ENCODE measurements at places on chromosomes 7 and 10. TPM values are rescaled to one million over a fixed set of nuclear protein-coding genes. Genes with fewer than 3 reads are reported as not detected.

GIGYF1 gene
- 49.9 TPM for total RNA-seq

ADAM12 gene
- 0.59 TPM for total RNA-seq

GRID2IP gene
- total RNA-seq: 0.49 TPM

MRPL43 gene
- total RNA-seq: 63.8 TPM

HTR5A gene
- not detected for total RNA-seq

TRIM8 gene
- 162 TPM for total RNA-seq

AEBP1 gene
- total RNA-seq: 93.2 TPM

BLNK gene
- 17.8 TPM for total RNA-seq

EGFR gene
- total RNA-seq: 93.5 TPM

RNF32 gene
- total RNA-seq: 2.6 TPM

STEAP1B gene
- total RNA-seq: 2.1 TPM

MYO1G gene
- 28.4 TPM for total RNA-seq

PIP gene
- total RNA-seq: 0.77 TPM

CCDC201 gene
- total RNA-seq: not detected

AASS gene
- total RNA-seq: 26.3 TPM

SLC18A2 gene
- total RNA-seq: 1.0 TPM

GRCh38 chr10:4138146-4138721 is 353.2 kb upstream of the KLF6 start:
- no peak for DNase-seq

DNA sequence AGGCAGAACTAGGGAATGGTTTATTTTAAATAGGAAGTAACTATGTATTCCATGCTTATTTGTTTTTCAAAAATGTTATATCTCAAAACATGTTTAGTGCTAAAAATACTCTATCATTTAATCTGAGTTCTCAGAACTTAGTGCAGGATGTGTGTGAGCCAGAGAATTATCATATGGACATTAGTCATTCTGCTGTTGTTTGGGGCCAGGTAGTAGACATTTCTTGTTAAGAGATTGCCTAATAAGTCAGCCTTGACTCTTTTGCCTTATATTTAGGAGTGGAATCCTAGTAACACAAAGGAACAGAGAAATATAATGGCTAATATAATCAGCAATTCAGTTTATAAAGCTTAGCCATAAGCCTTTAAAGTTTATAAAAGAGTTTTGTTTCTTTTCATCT is 149.8 kb downstream of the CCSER2 start:
- DNase-seq: no peak

DNA sequence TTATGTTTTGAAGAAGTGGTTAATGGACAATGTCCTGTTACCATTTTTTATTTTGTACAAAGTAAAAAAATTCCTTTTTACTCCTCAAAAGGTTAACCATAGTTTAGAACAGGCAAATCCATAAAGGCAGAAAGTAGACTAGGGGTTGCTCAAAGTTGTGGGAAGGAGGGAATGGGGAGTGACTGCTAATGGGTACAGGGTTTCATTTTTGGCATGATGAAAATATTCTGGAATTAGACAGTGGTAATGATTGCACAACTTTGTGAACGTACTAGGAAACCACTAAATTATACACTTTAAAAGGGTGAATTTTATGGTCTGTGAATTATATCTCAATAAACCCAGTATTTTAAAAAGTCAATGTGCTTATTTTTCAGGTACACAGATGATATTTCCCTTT is 35.4 kb upstream of the CDK14 start:
- DNase-seq: no peak

DNA sequence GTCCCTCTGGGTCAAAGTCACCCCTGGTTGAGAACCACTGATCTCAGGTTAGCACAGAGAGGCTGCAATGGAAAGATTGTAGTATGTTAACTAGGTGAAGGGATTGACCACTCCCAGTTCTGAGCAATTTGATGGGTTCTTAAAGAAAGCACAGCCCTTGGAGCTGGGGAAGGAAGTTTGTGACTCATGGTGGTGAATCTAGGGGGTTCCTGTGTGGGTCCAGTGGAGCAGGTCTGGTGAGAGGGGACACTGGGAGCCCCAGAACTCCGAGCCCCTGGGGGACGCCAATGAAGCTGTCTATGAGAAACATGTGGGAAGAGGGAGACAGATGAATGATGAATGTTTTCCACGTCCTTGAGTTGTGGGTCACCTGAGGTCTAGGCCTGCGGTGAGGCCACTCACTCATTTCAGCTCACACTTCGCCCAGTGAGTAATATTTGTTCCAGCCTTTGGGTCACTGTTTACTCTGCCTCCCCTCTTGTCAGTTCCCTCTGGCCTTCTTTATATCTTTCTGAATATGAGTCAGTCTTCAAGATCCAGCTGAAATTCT is 341.9 kb downstream of the LRMDA start:
- DNase-seq: no peak

- peak; percentile 71 for DNase-seq
Measured at GRCh38 chr10:23694446-23694920, 255.6 kb downstream of the OTUD1 start.

DNA sequence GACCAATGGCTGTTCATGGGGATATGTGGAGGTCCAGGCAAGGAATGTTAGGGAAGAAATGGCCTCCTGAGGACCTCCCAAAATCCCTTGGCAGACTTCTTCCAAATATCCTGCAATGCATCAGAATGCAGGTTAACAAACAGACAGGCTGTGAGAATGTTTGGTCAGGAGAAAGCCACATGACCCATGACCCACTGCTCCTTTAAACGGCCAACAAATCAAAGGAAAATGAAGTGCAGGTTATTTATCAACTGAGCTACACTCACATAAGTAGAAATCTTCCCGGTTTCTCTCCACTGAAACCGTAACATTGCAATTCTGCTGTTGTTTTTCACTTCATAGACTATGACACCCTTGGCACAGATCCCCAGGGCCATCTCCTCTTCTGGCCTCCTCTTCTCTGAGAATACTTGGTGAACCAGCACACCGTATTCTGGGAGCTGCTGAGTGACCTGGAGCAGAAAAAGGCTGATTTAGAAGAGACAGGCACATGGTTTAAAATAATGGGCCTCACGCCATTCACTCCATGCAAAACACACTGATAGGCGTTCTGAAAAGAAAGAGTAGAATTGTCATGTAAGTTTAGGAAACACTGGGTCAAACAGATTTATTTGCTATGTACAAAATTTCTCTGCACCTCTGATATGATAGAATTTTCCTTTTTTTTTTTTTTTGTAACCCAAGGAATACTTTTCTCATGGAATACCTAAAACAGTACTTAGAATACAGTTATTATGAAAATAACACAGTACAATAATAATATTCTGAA is 67.8 kb downstream of the FRMPD2 start:
- no peak for DNase-seq

GRCh38 chr7:87548123-87548919 is 52.4 kb downstream of the ABCB1 start:
- DNase-seq: no peak

GRCh38 chr10:95675403-95676116 is 18.2 kb downstream of the TCTN3 start:
- DNase-seq: no peak

- DNase-seq: no peak
Measured at GRCh38 chr7:9603291-9603690, 1169.9 kb downstream of the NXPH1 start.

DNA sequence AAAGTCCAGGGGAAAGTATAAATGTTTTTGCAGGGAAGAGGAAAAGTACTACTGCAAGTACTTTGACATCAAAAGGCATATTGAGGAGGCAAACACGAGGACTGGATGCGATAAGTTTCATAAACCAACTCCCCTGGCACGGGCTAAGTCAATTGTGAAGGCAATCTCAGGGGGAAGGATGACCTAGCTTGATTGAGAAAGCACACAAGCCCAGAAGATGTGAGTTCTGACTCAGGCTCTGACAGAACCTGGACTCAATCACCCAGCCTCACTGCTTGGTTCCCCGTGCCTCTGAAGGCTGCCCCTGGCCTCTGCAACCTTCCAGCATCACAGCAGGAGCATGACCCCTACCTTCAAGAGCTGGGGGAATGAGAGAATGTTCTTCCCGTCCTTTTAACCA is 93.2 kb upstream of the ZNF438 start:
- no peak for DNase-seq

GRCh38 chr7:155943251-155943899 is 131.1 kb upstream of the SHH start:
- no peak for DNase-seq

- DNase-seq: no peak
Measured at GRCh38 chr10:123704076-123704475, 37.9 kb downstream of the GPR26 start.

GRCh38 chr7:110065121-110065520 is 1025.8 kb upstream of the LRRN3 start:
- no peak for DNase-seq

GRCh38 chr10:660970-661596 is 28.4 kb downstream of the DIP2C start:
- DNase-seq: no peak

DNA sequence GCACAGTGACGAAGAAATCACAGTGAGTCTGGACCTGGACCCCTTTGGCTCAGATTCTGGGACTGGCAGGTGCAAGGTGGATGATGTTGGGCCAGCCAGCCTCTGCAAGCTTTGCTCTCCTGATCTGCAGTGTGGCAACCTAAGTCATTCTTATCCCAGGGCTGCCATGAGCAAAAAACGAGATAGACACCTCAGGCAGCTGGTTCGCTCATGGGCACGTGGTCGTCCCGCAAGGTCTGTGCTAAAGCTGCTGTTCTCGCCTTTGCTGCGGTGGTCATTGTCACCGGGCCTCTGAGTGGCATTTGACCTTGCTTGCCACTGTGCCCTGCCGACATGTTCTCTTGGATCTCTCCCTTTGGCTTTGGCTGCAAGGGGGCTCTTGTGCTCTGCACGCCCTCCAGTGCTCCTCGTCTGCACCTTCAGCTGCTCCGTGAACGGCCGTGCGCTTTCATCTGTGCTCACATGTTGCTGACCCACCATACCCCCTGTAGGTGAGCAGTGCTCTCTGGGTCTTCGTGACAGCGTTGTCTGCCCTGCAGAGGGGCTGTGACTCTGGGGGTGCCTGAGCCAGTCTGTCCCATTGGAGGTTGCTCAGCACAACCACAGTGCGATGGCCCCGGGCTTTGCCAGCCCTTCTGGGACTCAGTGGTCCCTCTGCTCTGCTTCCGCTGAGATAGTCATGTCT is 317.0 kb downstream of the GLRX3 start:
- no peak for DNase-seq

DNA sequence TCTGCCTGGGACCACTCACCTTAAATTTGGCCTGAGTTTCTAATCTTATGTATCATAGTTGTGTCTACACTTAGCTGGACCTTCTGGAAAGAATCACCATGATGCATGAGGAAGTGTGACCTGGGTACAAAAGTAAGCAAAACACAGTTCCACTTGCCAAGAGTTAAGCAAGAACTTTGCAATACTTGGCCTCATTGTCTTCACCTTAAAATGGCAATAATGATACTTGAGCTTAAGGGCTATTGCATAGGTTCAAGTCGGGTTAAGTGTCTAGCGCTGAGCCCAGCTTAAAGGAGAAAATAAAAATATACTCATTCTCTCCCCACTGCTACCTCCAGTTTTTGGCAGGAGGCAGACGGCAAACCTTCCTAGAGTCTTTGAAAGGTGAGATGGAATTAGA is 133.9 kb upstream of the BMPER start:
- DNase-seq: no peak

- DNase-seq: no peak
Measured at GRCh38 chr10:104139221-104139620, 17.2 kb downstream of the SFR1 start.

- no peak for DNase-seq
Measured at GRCh38 chr7:101718363-101719122, 89.4 kb upstream of the MYL10 start.

GRCh38 chr10:101266381-101267289 is 37.4 kb upstream of the LBX1 start:
- DNase-seq: no peak

- DNase-seq: no peak
Measured at GRCh38 chr7:155868955-155869783, 56.9 kb upstream of the SHH start.

GRCh38 chr7:125899577-125899976 is 970.0 kb upstream of the POT1 start:
- no peak for DNase-seq

- DNase-seq: peak; percentile 67
Measured at GRCh38 chr10:132274986-132275385, 32.8 kb downstream of the STK32C start.

DNA sequence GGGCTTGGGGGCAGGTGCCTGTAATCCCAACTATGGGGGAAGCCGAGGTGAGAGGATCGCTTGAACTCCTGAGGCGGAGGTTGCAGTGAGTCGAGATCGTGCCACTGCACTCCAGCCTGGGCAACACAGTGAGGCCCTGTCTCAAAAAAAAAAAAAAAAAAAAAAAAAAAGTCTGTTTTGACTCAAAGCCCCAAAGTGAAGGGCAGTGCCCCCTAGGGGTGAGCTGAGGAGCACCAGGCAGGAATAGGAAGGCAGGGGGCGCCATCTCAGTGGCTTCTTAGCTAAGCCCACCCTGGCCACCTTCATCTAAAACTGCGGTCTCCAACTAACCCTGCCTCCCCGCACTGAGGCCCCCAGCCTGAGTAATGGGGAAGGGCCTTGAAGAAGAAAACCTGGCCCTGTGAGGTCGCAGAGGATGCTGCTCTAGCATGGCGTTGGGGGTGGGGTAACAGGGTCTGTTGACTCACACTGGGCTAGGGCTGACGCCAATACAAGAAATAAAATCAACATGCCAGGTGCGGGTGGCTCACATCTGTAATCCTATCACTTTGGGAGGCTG is 9.8 kb downstream of the PODXL start:
- no peak for DNase-seq

All from upper lobe of left lung (tissue), 6 donors.